ENCODE measurements at places on chromosomes 4 and X.

DNA sequence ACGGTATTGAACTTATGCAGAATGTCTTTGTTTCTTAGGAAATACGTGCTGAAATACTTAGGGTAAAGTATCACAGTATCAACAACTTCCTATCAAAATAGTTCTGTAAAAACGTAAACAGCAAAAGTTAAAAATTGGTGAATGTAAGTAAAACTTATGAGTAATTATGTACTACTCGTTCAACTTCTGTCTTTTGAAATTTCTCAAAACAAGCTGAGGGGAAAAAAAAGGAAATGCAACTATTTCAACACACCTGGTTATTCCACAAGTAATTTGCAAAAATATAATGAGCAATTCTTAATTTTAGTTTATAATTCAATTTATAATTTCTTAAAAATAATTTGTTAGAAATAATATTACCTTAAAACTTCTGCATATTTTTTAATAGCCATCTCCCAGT, 8.3 kb downstream of the PPID start:
- DNase-seq: no peak

DNA sequence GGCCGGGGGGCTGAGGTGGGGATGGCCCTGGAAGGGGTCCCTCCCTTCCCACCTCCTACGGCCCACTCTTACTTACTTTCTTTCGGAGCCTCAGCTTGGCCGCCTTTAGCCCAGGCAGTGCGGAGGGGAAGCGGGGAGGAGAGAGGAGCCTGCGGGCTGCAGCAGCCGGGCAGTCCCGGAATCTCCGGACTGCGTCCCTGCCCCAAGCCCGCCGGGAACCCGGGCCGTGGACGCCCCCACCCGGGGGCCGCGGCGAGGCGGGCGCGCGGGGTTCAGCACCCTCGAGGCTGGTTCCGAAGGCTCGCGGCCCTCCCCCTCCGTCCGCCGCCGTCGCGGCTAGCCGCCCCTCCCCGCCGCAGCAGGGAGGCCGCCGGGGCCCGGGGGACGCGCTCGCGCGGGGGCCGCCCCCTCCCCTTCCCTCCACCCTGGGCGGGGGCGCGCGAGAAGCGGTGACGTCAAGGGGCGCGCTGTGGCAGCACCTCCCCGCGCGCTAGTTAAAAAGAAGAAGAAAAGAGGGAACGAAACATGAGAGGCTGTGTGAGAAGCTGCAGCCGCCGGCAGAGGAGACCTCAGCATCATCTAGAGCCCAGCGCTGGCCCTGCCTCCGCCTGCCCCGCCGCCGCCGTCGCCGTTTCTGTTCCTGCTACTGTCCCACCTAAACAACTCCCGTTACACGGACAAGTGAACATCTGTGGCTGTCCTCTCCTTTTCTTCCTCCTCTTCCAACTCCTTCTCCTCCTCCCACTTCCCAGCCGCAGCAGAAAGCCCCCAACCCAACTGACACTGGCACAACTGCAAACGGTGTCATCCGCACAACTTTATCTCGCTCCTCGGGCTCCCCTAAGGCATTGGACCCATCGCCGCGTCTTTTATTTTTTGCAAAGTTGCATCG, at the start of gene HHIP:
Gene HHIP, plus strand, starts transcription at position 526 of the 892 bp plus-strand sequence. CDS start 520 bp downstream, outside the sequence.
- no peak for DNase-seq

GRCh38 chr4:119521268-119521667, 107.3 kb downstream of the PDE5A start:
- no peak for DNase-seq

GRCh38 chrX:48713847-48714246, 17.3 kb downstream of the SUV39H1 start:
- no peak for DNase-seq

- DNase-seq: no peak
Observed at GRCh38 chrX:67568769-67569168, 24.9 kb downstream of the AR start.

DNA sequence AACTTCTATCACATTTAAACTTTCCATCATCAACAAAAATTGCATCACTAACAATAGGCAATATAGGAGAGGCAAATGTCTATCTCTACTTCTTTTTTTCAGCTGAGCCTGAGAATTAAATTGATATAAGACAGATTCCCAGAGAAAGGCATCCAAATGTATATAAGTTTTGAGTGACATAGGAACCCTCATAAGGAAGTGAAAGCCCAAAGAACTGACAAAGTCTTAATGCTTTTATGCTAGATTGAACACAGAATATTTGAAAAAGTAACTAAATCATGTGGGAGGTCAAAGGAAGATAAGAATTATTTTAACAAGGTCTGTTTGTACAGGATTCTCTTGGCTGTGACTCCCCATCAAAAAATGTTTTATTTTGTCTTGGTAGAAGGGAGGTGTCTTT, 714.9 kb downstream of the GRXCR1 start:
- no peak for DNase-seq

GRCh38 chr4:121148000-121148399, 16.1 kb downstream of the TNIP3 start:
- no peak for DNase-seq

DNA sequence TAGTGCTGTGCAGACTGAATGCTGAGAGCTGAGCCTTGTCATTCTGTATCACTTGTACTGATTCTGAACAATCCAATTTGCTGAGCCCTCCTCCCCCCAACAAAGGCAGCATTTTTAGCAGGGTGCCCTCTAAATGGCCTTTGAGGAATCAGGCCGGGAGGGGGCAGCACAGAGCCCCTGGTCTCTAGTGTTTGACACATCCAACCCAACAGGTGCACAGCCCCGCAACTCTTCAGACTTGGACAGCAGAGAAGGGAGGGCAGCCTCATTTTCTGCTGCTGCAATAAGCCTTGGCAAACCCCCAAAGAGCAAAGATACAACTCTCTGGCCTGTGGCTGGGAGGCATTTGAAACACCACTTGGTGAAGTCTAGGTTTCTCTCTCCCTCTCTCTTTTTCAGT, 3.4 kb downstream of the ATP1B4 start:
- no peak for DNase-seq

DNA sequence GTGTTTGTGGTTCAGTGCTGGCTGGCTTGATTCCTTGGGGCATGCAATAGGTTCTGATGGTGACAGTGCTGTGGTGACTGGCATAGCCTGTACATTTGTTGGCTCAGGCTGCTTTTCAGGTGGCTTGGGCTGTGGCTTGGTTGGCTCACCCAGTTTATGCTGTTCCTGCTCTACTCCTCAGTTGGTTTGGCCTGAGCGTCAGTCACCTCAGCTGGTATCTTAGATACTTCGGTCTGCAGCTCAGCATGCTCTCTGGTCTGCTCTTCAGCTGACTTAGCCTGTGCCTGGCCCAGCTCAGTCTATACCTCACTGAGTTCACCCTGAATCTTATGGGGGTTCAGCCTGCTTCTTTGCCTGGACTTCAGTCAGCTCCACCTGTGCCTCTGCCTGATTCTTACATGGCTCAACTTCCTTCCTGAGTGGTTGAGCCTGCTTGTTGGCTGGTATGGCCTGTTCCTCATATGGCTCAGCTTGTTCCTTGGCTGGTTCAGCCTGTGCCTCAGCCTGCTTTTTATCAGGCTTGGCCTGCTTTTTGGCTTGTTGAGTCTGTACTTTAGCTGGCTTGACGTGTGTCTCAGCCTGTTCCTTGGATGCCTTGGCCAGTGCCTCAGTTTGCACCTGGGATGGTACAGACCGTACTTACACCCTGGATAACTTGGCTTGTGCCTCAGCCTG, 170.6 kb downstream of the MSN start:
- DNase-seq: no peak

GRCh38 chr4:16969696-16970135, 71.3 kb upstream of the LDB2 start:
- DNase-seq: no peak

DNA sequence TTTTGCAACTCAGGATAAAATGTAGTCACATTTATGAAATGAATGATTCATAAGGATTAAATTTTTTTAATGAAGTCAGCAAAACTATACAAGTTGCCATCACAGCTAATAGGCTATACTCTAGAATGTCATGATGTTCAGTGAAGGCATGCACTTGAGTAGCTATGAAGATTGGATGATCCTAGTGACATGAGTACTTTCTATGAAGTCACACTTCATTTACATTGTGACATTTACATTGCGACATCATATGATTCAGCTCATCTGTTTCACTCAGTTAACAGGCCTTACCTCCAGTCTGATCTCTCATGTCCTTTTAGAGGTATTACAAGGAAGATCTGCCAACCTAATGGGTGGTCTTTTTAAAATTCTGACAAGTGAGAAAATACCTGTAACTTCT, 82.7 kb upstream of the FGF13 start:
- no peak for DNase-seq

DNA sequence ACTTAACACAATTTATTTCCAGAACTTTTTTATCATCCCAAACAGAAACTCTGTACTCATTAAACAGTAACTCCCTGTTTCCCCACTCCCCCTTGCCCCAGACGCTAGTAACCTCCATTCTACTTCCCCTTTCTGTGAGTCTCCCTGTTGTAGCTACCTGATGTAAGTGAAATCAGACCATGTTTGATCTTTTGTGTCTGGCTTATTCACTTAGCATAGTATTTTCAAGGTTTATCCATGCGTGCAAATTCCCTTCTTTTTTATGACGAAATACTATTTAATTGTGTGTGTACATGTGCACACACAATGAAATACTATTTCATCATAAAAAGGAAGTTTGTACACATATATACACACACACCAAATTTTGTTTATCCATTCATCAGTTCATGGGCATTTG, 5.2 kb downstream of the PKD2 start:
- no peak for DNase-seq

DNA sequence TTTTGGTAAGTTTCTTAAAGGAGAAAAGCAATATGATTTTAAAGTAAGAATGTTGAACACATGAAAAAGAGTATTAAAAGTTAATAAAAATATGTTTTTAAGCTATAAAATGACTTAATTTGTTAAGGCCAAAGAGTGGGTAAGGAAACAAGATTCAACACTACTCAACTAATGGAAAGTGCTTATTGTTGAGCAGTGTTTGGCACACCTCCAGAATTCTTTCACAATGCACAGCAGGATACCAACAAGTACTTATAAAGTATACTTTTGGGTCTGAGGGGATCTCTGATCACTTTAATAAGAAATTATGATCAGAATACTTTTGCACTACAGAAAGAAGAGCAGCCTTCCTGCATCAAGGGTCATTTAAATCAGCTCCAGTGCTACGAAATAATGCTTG, 5.9 kb downstream of the LAMP2 start:
- no peak for DNase-seq

- no peak for DNase-seq
Observed at GRCh38 chr4:6935965-6936364, 26.3 kb downstream of the TBC1D14 start.

DNA sequence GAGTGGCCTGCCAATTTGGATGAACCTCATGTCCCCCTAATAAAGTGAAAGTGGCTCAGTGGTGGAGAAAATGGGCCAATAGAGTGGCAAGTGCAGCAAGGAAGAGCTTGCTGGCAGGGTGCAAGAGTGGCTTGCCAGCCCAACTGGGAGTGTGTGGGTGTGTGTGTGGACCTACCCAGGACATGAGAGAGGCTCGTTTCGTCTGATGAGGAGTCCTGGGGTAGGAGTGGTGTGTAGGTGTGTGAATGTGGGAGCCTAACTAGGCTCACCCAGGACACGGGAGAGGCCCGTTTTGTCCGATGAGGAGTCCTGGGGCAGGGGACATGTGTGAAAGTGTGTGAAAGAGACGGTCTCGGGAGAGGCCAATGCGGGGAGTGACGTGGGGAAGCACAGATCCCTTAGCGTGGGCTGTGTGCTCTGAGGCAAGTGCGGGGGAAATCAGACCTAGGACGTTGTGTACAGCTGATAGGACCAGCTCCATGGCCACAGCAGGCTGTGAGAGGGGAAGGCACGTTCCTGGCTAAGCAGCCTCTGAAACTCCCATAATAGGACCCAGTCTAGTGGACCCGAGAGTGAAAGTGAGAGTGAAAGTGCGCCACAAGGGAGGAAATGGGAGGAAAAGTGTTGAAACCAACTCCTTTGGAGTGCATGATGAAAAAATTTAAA, 5.3 kb downstream of the GAGE10 start:
- DNase-seq: no peak

DNA sequence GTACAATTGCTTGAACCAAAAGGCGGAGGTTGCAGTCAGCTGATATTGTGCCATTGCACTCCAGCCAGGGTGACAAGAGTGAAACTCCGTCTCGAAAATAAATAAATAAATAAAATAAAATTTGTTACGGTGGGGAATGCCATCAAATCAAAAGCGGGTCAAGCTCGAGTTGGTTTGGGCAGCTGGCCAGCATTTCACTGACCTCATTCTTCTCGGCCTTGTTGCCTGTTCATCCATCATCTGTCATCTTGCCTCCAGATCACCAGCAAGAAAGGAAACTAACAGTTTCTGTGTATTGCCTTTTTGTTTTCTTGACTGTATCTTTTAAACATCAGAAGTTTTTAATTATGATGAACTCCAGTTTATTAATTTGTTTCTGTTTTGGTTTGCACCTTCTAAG, 31.5 kb upstream of the KLHL2 start:
- DNase-seq: no peak

- no peak for DNase-seq
Observed at GRCh38 chrX:47578692-47579091, 3.5 kb upstream of the TIMP1 start.

GRCh38 chr4:85910985-85911384, 436.0 kb downstream of the ARHGAP24 start:
- DNase-seq: no peak

GRCh38 chr4:73843369-73843768, 6.9 kb downstream of the CXCL6 start:
- DNase-seq: no peak

DNA sequence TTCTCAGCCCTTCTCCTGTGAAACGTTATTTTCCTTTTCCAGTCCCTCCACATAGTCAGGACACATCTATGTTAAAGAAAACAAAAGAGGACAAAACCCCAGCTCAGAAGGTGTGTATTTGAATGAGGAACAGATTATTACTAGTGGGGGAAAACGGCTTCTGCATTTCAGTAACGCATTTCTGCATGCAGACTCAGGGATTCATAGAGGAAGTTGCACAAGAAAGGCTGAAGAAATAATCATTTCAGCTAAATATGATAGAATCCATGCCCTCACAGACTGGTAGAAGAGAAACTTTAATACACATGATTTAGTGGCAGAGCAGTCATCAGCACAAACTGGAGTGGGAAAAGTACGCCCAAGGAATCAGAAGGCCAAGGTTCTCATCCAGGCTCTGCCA, 270.8 kb upstream of the FGF13 start:
- no peak for DNase-seq

DNA sequence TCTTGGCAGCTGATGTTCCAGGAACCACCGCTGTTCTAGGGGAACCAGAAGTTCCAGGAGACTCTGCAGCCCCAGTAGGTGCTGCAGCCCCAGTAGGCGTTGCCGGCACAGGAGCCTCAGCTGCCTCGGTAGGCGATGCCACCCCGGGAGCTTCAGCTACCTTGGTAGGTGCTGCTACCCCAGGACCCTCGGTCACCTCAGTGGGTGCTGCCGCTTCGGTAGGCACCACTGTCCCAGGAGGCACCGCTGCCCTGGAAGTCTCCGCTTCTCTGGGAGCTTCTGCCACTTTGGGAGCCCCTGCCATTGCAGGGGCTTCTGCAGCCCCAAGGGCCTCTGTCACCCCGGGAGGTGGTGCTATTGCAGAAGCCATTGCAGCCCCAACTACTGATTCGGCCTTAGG, 2.8 kb downstream of the ARMCX2 start:
- no peak for DNase-seq

- DNase-seq: peak; percentile 81
Observed at GRCh38 chr4:43835869-43836268, 612.7 kb downstream of the KCTD8 start.

Data from NCI-H1417 treated with DMSO at 0.1 percent for 48 hours (cell line).